ENCODE measurements at places on chromosomes 13 and 19. TPM values are rescaled to one million over a fixed set of nuclear protein-coding genes. Genes with fewer than 3 reads are reported as not detected.

- no peak for DNase-seq
These were observed 42.4 kb downstream of the CARS2 start for GRCh38 chr13:110663491-110663890.

- no peak for DNase-seq
These were observed 445.6 kb downstream of the KCTD12 start for GRCh38 chr13:76440568-76440967.

DNA sequence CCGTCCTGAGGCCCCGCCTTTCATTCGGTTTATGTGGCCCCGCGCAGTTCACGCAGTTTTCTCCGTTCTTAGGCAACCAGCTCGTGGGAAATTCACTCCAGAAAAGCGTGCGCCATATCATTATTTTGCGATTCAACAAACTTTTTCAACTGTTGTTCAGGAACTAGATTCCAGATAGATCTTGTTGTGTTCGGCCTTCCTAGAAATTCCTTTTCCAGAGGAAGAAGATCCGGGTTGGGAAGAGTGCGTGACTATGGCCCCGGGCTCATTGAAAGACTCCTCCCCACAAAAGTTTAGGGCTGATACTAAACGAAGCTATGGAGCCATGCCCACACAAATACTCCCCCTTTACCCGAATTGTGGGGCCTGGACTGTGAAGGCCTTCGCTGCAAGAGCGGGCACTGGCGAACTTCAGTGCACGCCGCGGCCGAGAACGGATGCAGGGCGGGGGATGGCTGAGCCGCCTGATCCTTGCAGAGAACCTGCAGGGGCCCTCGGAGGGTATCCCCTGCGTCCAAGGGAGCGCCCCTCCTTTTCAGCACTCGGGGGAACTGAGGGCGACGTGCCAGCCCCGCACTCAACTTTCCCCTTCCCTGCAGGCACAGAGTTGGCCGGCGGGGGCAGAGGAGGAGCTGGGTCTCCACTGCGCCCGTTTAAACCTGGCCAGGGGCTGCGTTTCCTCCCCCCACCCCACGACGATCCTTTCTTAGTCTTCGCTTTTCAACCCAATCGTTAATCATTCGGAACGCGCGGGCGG lies 904 bp upstream of the SOX1 start:
- no peak for DNase-seq

- DNase-seq = no peak
These were observed 475.8 kb upstream of the PCDH20 start for GRCh38 chr13:61891401-61891800.

- no peak for DNase-seq
These were observed 6.0 kb upstream of the B3GNT8 start for GRCh38 chr19:41433171-41433570.

GRCh38 chr13:46602531-46602930 lies 49.6 kb downstream of the LRCH1 start:
- no peak for DNase-seq

DNA sequence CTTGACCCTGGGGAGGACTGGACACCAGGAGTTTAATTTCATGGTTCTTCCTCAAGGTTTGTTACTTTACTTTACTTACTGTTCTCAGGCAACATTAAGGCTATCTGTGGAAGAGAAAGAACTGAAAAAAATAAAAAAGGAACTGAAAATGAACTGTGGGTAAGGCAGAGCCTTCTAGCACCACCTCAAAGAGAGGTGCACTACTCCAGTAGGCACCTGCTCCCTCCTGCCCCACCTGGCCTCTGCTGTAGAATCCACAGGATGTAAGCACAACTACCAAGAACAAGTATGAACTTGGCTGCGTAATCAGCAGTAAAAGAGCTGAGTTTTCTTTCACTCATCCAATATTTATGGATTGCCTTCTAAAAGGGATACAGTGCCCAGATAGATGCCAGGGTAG lies 12.2 kb downstream of the ZNF112 start:
- no peak for DNase-seq

DNA sequence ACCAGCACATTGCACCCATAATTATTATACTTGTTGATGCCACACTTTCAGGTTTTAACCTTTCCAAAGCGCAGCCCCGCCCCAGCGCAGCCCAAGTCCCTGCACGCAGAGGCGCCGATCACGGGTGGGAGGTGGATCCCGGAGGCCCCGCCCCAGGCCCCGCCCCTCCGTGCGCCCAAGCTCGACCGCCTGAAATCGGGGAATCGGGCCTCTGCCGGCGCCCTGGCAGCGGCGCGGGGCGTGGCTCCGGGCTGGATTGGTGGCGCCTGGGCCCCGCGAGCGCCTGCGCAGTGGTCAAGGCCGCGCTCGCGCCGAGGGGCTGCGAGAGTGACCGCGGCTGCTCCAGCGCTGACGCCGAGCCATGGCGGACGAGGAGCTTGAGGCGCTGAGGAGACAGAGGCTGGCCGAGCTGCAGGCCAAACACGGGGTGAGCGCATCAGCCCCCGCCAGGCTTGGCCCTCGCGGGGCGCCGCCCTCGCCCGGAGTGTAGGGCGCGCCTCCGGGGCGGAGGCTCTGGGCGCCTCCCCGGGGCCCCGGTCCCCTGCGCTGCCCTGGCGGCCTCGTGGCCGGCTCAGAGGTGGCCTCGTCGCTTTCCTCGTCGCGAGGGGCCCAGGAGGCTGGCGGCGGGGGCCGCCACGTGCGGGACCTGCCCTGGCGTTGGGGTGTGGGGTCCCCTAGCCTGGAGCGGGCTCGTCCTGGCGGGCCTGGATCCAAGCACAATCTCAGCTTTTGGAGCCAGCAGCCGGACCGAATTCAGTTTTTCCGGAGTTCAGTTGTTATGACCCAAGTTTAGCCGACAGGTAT lies at the start of gene PDCD5:
TSS of gene PDCD5 (plus strand) at position 290 of the 804 bp plus-strand sequence. CDS start at position 362, 72 bp downstream.
- DNase-seq = peak; percentile 94

GRCh38 chr19:53906211-53907192 lies 2.6 kb upstream of the CACNG7 start:
- DNase-seq = peak; percentile 84

- DNase-seq = no peak
These were observed 12.1 kb downstream of the SCGB2B2 start for GRCh38 chr19:34664870-34665269.

GRCh38 chr13:102461302-102461701 lies 59.5 kb upstream of the FGF14 start:
- no peak for DNase-seq

GRCh38 chr13:50714891-50715290 lies 128.6 kb downstream of the DLEU7 start:
- no peak for DNase-seq

GRCh38 chr19:49808711-49809159 lies 4.4 kb downstream of the FUZ start:
- DNase-seq = peak; percentile 75

DNA sequence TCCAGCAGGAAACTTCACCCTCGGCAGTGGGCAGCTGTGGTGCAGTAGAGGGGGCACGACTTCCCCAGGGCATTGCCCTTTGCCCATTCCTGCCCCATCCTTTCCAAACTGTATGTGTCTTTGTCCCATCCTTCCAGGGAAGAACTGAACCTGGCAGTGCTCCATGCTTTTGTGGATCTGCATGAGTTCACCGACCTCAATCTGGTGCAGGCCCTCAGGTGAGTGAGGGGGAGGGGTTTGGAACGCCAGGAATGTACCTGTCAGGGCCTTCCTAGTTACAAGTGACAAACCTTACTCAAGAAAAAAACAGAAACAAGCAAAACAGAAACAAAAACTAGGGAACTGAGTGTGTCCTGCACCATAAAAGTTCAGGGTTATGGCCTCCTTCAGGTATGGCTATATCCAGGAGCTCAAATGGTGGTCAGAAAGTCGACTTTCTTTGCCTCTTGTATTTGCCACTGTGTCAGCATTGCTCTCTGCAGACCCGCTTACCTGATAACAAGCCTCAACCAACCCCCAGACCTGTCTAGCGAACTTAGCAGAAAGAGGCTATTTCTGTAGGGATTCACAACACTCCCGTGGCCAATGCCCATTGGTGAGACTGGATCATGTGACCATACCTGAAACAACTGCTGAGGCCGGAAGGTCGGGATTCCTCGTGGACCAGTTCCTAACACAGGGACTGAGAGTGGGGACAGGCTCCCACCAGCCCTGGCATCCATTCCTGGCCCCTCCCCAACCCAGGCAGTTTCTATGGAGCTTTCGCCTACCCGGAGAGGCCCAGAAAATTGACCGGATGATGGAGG lies 4.2 kb downstream of the CYTH2 start:
- DNase-seq = no peak

DNA sequence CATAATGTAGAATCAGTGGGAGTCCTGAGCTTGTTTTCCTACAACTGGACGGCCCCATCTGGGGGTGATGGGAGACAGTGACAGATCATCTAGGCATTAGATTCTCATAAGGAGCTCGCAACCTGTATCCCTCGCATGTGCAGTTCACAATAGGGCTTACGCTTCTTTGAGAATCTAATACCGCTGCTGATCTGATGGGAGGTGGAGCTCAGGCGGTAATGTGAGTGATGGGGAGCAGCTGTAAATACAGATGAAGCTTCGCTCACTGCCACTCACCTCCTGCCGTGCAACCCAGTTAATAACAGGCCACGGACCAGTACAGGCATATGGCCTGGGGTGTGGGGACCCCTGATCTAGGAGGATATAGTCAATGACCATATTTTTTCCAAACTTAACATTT lies 38.8 kb downstream of the RCBTB1 start:
- no peak for DNase-seq

- DNase-seq = no peak
These were observed 16.4 kb downstream of the EMP3 start for GRCh38 chr19:48341515-48342413.

- no peak for DNase-seq
These were observed 1.9 kb downstream of the CDK8 start for GRCh38 chr13:26255691-26256277.

- no peak for DNase-seq
These were observed 40.0 kb upstream of the POU2F2 start for GRCh38 chr19:42172261-42172660.

- no peak for DNase-seq
These were observed 862.6 kb downstream of the EFNB2 start for GRCh38 chr13:105672881-105673280.

The ABHD13 gene
- 4.1 TPM for total RNA-seq

The C1QTNF9 gene
- not detected for total RNA-seq

The ERCC1 gene
- 60.7 TPM for total RNA-seq

The C1QTNF9B gene
- total RNA-seq = not detected

The S1PR2 gene
- total RNA-seq = 7.7 TPM

The MIR17HG gene
- 11.5 TPM for total RNA-seq

The NKG7 gene
- 63.9 TPM for total RNA-seq

The LRRC8E gene
- not detected for total RNA-seq

The NBEA gene
- 0.84 TPM for total RNA-seq

Data from activated naive CD4-positive, alpha-beta T cell treated with anti-CD3 and anti-CD28 coated beads, Interleukin-2, amount 50 U/mL, for 72 hours (primary cell).